ENCODE measurements at places on chromosomes 13 and 19.
A peak's percentile ranks its signal among the peaks of the same experiment; 100 is the strongest.

GRCh38 chr19:12757544-12758274 lies 6.1 kb downstream of the BEST2 start:
- DNase-seq: no peak

DNA sequence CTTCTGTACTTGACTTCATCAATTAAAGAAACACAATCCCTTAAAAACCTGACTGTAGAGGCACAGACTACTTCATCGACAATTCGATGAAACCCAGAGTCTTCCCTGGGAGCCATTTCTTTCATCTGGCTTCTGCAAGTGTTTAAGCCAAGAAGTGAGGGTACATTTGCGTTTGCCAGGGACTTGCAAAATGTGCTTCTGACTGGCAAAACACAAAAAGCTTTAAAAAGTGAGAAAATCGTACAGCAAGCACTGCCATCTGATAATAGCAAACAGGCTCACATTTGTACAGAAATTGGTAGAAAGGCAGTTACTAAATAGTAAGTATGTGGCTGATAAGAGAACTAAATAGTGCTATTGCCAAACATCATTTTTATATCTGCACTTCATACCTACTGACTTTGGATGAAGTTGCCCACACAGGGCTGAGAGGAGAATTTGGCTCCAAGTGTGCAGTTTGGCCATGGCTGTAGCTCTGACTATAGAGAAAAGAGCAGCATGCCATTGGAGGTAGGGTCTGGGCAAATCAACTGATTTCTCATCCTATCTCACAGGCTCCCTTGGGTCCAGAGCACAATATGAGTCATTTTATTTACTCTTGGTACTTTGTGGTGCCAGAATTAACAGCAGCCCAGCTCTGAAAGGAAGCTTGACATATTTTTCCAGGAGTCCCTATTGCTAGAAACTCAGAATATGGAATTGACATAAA lies 358.1 kb downstream of the OXGR1 start:
- DNase-seq: no peak

GRCh38 chr13:48890391-48890790 lies 85.3 kb upstream of the FNDC3A start:
- no peak for DNase-seq

- peak; percentile 96 for DNase-seq
These were observed 9.9 kb upstream of the FPR3 start for GRCh38 chr19:51784922-51785690.

- DNase-seq: peak; percentile 62
These were observed 76.9 kb downstream of the FOXO1 start for GRCh38 chr13:40589285-40590109.

GRCh38 chr19:50460161-50460765 lies 16.0 kb upstream of the EMC10 start:
- DNase-seq: no peak

GRCh38 chr13:109963960-109964563 lies 177.7 kb upstream of the IRS2 start:
- no peak for DNase-seq

GRCh38 chr19:12155324-12155860 lies 1.1 kb downstream of the ZNF625 start:
- no peak for DNase-seq

- DNase-seq: no peak
These were observed 35.6 kb upstream of the TPTE2 start for GRCh38 chr13:19596960-19597361.

DNA sequence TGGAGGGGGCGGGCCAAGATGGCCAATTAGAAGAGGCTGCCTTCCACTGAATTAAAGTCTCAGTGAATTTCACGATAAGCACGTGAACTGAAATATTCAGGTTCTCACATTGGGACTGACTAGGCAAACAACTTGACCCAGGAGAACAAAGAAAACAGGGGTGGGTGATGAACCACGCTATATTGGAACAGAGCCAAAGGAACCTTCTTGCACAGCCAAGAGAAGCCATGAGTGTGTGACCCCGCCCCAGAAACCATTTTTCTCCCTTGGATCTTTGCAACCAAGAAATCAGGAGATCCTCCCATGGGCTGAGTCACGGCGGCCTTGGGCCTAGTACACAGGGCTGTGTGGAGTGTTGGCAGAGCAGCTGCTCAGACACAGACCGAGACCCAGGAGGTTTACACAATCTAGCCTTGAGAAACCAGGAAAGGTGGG lies 36.8 kb downstream of the ERICH4 start:
- DNase-seq: no peak

DNA sequence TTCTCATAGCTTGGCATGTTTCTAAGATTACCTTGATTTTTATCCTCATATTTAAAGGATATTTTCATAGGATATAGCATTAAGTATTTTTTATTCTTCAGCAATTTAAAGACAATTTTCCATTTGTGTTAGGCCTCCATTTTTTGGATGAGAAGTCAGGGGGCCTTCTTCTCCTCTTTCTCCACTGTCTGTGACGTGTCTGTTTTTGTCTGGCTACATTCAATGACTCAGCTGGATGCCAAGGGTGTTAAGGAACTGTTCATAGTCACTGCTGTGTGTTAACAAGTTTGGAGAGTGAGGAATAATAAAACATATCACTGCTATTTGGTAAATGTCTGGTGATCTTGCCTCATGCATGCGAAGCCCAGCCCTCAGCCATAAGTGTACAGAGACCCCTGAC lies 36.4 kb downstream of the ZNF582 start:
- DNase-seq: peak; percentile 16

GRCh38 chr19:38015216-38015615 lies 108.2 kb downstream of the SIPA1L3 start:
- DNase-seq: no peak

DNA sequence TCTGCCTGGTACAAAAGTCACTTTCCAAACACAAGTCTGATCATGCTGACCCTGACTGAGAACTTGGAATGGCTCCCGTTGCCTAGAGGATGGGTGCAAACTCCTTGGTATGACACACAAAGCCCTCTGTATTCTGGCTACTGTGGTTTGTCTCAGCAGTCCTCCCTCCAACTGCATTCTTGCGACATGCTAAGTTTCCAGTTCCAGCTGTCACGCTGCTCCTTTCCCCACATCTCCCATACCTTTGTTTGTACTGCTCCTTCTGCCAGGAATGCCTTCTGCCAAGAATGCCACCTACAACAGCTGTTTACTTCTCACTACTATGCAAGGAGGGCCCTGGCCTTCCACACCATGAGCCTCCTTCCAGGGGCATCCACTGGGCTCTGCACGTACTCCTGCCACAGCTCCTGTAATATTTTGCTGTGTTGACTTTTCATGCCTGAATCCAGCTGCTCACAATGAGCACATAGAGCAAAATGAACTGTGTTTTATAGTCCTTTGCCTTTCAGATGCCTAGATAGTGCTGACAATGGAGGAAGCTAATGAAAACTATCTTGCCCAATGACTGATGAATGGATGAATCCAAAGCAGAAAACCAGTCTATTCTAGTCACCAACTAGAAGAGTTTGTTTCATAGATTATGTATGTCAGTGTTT lies 543.7 kb downstream of the EFNB2 start:
- peak; percentile 100 for DNase-seq

DNA sequence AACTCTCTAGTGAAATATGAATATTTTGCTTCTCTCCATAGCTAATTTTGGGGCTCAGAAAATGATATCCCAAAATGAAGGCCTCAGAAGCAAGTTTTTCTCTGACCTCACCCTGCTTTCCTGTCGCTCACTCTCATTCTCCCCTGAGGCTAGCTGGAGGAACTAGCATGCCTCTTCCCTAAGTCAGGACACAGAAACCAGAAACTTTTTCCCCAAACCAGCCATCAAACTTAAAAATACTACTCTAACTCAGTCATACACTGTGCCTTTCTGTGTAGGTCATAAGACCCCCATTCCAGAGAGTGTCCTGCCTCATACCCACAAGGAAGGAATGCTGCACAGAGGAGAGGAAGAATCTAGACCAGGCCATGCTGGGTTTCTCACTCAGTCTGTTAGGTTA lies 329.6 kb downstream of the PCDH20 start:
- DNase-seq: no peak

DNA sequence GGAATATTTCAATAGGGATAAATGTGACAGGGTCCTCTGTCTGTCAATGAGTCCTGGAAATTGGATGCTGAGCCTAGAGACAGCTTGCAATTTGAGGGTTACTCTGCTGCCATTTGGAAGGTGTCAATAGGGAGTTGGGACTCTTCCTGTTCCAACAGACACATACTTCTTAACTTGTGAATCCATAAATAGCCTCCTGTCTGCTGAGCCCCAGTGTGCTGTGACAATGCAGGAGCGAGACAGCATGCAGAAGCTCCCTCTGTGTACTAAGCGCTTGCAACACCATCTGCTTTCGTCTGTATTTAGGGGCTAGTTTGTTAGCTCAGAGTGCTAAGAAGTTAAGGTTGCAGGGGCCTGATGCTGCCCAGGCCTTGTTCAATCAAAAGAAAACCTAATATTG lies 58.5 kb upstream of the GPR12 start:
- no peak for DNase-seq

GRCh38 chr19:56765137-56765536 lies 75.4 kb downstream of the PEG3 start:
- DNase-seq: no peak

GRCh38 chr19:5436106-5436947 lies 18.9 kb upstream of the ZNRF4 start:
- DNase-seq: no peak

GRCh38 chr19:51064534-51065220 lies at the start of gene KLK13:
Gene KLK13 (minus strand): TSS chr19:51065092. CDS start chr19:51065067, 25 bp downstream.
- DNase-seq: no peak

GRCh38 chr13:81639984-81640582 lies 1299.2 kb upstream of the SPRY2 start:
- DNase-seq: no peak

- no peak for DNase-seq
These were observed 7.1 kb upstream of the NLRP13 start for GRCh38 chr19:55939206-55939605.

DNA sequence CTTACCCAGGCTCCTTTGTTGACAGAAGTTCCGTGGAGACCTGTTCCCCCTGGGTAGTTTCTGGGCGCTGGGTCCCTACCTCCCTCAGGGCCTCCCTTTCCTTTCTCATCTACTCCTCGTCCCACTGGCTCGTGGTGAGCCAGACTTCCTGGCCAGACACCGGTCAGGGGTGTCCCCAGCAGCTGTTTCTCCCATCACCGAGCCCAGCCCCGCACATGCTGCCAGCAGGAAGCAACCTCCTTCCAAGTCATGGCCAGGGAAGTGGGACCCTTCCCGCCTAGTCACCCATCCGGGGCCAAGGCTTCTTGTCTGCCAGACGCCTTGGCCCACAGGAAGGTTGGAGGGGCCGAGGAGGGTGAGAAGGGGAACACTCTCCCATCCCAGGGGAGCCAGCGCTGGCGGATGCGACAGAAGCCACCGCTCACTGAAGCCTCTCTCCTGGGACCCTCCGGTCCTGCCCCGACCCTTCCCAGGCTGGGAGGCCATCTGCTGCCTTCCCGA lies 5.7 kb downstream of the PAK4 start:
- DNase-seq: no peak

DNA sequence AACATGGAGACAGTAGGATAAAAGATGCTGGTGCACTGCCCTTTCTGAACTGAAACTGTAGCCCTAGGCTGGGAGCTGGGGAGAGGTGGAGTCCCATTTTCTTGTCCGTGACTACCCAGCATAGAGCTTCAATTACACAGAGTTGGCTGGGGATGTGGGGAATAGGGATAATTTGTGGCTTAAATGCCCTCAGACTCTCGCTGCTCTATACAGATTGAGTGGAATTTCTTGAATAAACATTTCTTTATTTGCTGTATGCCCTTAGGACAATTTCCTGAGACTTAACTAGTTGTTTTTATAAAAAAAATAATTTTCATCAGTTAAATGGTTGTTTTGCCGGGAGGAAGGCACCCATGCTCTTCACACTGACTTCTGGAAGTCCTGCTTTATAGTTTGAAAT lies 7.2 kb downstream of the IGFL2 start:
- no peak for DNase-seq

DNA sequence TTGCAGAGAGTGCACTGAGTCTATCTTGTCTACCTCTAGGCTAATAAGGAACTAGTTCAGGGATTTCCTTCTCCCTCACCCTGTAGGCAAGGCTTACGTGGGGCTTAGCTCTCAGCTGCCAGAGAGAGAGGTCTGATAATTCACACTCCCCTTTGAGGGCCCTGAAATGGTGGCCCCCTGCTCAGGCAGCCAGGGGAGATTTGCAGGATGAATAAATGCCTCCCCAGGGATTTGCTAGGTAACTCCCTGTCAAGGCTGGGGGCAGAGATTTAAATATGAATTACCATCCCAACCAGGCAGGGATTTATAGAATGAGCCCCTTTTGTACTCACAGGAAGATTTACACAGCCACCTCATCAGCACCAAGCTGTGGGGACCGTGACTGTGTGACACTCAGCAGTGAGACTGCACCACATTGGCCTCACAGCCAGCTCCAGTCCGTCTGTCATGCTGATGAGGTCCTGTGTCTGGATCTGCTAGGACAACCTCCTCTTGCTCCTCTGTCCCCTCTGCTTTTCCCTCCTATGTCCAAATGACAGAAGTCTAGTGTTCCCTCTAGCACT lies 73.4 kb downstream of the CBY2 start:
- DNase-seq: no peak

GRCh38 chr19:27738569-27739193 lies 1474.3 kb downstream of the UQCRFS1 start:
- no peak for DNase-seq

GRCh38 chr13:32200741-32201140 lies 114.4 kb downstream of the ZAR1L start:
- DNase-seq: no peak

- DNase-seq: no peak
These were observed 1436.9 kb downstream of the UQCRFS1 start for GRCh38 chr19:27776020-27776419.

DNA sequence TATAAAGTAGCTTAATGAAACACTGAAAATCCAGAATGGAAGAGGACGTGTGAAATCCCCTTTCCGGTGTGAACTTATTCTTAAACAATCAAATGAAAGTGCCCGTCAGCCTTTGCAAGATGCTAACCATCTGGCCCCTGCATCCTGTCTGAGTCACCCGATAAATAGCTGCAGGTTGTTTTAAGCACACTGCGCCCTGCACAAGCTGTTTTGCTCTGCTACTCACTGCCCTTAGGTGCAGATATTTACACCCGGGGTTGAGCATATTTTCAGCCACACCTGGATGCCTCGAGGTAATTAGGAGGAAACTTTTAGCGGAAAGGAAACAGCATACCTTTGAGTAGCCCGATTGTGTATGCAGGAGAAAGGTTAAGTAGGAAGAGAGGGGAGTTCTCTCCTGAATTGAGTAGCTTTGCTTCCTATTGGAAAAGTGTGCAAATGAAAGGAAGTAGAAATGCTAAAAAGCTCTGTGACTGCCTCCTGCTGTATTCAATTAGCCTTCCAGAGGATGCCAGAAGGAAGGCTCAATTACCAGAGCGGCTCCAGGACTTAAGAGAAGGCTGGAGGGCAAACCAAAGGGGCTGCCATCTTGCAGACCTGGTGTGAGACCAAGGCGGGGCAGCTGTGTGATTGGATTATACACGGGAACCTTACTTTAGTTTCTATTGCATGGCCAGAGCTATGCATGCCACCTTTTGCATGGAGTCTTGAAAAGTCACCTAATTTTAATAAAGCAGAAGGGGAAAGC lies 42.5 kb downstream of the IRS2 start:
- peak; percentile 81 for DNase-seq

DNA sequence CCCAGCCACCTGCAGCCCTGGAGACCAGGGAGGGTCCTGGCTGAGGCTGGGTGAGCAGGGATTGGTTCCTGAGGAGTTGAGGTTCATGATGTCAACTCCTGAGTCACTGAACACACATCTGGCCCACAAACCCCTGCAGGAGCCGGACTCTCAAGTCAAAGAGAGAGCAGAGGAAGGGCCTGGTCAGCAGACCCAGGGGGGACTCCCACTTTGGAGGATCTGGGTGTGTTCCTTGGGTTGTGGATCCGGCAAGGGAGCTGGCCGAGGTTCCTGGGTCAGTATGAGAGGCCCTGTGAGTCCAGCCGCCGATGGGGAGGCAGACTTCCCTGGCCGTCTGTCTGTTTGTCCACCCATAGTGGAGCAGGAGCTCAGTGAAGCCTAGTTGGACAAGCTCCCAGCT lies 4.0 kb downstream of the SLC7A10 start:
- no peak for DNase-seq

Measured in epithelial cell of prostate (primary cell).